Colonic mucosa (tissue), 4 donors: ENCODE measurements at places on chromosomes 7 and 10.

DNA sequence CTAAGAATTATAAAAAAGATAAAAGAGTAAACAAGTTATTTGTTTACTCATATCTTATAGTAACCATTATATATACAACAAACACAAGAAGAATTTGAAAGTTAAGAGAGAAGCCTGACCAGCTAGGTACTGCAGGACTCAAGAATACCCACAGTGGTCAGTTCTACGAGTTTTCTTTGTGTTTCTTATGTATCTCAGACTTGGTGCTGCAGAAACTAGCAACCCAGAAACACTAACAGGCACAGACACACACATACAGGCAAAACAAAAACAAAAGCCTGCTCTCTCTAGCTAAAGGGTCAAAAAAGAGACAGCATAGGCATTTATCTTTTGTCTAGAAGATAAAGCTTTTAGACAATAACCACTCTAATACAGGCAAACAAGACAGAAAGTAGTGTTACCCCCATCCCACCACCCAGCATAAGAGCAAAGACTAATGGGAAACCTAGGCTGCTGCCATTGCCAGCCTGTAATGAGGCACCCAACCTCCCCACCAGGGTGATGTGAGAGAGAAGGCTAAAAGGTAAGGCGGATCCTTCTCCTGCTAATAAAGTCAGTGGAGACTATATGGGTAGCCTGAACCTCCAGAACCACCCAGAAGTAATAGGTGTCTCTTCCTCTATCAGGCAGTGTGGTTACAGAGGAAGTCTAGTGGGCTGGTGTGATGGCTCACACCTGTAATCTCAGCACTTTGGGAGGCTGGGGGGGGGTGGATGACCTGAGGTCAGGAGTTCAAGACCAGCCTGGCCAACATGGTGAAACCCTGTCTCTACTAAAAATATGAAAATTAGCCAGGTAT lies 113.9 kb downstream of the DNAJC1 start:
- no peak overlapping the region for H3K4me3 ChIP-seq
- DNase-seq: no peak
- H3K36me3 ChIP-seq: no peaks in the 10 kb centered on the region
- no peaks in the 10 kb centered on the region for H3K4me1 ChIP-seq

DNA sequence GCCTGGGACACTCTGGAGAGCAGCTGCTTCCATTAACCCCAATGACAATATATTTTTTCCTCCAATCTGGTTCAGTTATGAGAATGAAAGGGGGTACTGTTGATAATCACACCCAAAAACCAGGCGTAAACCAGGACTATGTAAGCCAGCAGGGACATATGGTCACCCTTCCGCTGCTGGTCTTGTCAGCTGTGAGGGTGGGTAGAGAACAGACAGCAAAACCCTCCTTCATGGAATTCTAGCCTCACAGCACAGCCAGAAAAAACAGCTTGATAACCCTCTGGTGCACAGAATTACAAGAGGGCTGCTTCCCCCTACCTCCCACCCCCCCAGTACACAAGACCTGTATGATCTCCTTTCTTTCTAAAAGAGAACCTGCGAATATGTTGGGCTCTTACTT lies 368.8 kb upstream of the ZMIZ1 start:
- no peaks in the 10 kb centered on the region for H3K4me1 ChIP-seq
- DNase-seq: no peak
- H3K4me3 ChIP-seq: no peak overlapping the region
- H3K27me3 ChIP-seq: no peaks in the 10 kb centered on the region
- no peak overlapping the region for H3K27ac ChIP-seq

DNA sequence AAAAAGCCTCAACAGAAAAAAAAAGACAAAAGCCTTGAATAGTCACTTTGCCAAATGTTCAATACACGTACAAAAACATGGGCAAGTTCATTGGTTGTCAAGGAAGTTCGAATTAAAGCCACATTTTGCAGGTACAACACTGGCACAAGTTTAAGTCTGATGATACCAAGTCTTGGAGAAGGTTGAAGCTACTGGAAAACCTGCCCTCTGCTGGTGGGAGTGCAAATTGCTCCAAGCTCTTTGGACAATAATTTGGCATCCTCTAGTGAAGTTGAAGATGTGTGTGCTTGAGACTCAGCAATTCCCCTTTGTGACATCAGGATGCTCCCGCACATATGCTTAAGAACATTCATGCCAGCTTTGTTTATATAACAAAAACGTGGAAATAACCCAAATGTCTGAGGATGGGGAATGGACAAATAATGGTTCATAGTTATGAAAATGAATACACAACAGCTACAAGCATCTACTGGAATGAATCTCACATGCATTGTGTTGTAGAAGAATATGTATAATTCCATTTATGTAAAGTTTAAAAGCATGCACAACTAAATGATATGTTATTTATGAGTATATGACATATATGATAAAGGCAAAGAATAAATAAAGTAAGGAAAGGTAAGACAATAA lies 120.0 kb upstream of the PLPP4 start:
- no peaks in the 10 kb centered on the region for H3K27me3 ChIP-seq
- no peak overlapping the region for H3K27ac ChIP-seq
- H3K36me3 ChIP-seq: no peaks in the 10 kb centered on the region
- no peak overlapping the region for H3K4me3 ChIP-seq

DNA sequence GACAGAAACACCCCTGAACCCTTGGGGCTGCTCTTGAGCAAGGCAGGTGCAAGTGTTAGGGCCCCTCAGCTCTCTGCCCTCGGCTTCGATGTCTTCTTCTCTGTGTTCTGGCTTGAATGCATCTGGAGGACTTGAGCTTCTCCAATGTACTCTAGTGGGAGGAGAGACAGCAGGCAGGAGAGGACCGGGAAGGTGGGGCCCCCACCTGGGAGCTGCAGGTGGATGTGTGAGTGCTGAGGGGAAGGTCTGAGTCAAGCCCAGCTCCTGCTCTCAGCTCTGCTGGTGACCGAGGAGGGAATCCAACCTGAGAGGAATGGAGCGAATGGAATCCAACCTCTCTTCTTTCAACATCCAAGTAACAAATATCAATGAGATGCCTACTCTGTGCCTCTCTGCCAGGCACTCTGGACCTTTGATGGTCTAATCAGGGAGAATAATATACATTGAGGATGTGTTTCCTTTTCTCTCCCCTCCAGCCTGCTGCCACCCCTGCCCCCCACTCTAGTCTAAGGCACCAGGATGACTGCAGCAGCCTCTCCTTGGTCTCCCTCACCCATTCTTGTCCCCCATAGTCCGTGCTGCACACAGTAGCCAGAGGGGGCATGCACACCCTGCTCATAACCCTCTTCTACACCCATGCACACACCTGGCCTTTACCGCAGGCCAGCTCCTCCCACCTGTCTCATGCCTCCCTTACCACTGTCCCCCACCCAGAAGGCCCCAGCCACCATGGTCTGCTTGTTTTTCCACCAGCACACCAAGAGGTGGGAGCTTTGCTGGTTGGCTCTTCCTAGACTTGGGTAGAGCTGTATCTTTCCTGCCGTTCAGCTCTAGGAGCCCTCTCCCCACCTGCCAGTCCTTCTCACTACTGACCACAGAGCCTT lies 13.6 kb downstream of the TBATA start:
- H3K4me3 ChIP-seq: no peak overlapping the region
- no peaks in the 10 kb centered on the region for H3K36me3 ChIP-seq
- no peaks in the 10 kb centered on the region for H3K27me3 ChIP-seq

DNA sequence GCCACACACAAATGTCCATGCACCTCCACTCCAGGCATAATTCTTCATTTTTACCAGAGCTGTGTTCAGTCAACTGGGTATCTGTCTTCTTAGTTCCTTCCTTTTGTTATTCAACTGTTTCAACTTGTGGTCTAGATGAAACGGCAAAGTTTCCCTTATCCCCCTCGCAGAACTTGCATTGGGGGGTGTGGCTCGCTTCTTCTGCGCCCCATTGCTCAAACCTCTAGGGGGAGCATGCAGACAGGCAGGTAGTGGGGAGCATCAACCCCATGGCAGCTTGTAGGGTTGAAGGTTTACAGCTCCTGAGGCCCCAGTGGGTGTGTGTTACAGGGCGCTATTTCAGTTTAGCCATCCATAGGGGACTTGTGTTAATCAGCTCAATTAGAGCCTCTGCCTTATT lies 38.3 kb upstream of the COBL start:
- no peak overlapping the region for H3K4me3 ChIP-seq
- no peaks in the 10 kb centered on the region for H3K27me3 ChIP-seq
- no peak for DNase-seq
- H3K36me3 ChIP-seq: no peaks in the 10 kb centered on the region

- H3K27ac ChIP-seq: peak overlapping the region; percentile 100
- no peak for DNase-seq
- H3K27me3 ChIP-seq: no peaks in the 10 kb centered on the region
- peaks cover 12% of the 10 kb centered on the region for H3K36me3 ChIP-seq
- H3K4me3 ChIP-seq: no peak overlapping the region
- peaks cover 6% of the 10 kb centered on the region for H3K4me1 ChIP-seq
Measured at GRCh38 chr10:3774814-3775695, 10.0 kb downstream of the KLF6 start.

DNA sequence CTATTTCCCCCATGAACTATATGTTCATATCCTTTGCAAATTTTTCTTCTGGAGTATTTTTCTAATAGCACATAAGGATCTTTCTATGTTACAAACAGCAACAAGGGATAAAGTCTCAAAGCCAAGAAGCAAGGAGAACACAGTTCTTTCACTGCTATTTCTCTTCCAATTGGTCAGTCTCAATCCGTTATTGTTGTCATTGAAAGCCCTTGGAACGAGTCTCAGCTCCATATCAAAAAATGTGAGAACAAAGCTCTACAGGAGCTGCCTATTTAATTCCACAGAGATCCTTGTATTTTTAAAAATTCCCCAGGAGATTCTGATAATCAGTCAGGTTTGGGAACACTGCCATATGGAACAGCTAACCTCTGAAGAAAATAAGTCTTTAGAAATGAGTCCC lies 15.7 kb downstream of the SLC35B4 start:
- no peak overlapping the region for H3K27ac ChIP-seq
- H3K27me3 ChIP-seq: no peaks in the 10 kb centered on the region
- no peak for DNase-seq
- no peak overlapping the region for H3K4me3 ChIP-seq
- no peaks in the 10 kb centered on the region for H3K36me3 ChIP-seq

DNA sequence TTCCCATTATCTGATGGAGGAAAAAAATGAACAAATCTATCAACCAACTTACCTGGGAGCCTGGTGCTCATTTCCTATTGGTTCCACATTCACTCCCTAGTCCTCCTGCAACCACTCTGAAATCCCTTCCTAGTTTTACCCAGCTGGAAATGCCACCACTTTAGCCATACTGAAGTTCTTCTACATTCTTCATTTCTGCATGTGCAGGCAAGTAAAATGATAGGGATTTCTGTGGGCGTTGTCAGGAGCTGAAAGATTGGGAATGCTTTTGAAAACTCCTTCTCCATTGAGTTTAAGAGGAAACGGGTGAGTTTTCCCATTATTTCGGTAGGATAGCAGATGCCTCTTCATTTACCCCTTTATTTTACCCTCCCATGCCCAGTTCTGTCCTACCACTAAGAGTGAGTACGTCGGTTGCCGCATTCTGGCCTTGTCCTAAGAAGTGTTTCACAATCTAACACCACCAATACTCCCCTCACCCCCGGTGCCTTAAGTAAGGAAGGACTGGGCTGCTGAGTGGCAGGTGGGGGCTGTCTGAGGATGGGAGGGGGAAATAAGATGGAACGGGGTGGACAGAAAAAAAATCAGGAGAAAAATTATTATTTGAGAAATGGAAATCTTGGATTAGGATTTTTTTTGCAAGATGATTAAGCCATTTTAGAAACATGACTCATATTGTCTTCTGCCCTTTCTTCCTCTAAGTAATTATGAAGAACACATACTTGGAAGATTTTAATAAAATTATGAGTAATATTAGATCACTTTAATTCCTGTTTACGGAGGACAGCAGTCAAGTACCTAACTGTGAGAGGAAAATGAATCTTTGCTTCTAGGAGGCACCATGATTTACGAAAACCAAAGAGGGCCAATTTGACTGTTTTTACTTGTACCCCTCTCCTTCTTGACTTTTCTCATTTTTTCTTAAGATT lies 13.2 kb upstream of the TAS2R60 start:
- no peak overlapping the region for H3K4me3 ChIP-seq
- no peaks in the 10 kb centered on the region for H3K36me3 ChIP-seq
- no peaks in the 10 kb centered on the region for H3K27me3 ChIP-seq
- DNase-seq: no peak
- no peak overlapping the region for H3K27ac ChIP-seq
- no peaks in the 10 kb centered on the region for H3K4me1 ChIP-seq

DNA sequence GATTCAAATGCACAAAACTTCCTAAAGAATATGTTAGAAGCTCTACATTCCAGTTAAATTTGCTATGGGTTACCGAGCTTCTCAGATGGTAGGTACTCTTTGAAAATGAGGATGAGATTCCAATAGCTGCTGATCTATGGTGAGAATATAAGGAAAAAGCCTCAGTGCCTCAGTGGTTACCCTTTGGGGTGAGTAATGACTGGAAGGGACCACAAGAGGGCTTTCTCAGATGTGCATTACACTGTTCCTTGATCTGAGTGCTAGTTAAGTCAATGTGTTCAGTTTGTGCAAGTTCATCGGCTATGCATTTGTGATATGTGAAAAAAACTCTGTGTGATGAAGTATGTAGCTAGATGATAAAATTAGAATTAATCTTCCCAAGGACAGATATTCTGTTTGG lies 3.5 kb downstream of the NRCAM start:
- H3K27me3 ChIP-seq: peaks cover 36% of the 10 kb centered on the region
- DNase-seq: no peak
- peaks cover 4% of the 10 kb centered on the region for H3K4me1 ChIP-seq
- no peaks in the 10 kb centered on the region for H3K36me3 ChIP-seq
- H3K27ac ChIP-seq: no peak overlapping the region

DNA sequence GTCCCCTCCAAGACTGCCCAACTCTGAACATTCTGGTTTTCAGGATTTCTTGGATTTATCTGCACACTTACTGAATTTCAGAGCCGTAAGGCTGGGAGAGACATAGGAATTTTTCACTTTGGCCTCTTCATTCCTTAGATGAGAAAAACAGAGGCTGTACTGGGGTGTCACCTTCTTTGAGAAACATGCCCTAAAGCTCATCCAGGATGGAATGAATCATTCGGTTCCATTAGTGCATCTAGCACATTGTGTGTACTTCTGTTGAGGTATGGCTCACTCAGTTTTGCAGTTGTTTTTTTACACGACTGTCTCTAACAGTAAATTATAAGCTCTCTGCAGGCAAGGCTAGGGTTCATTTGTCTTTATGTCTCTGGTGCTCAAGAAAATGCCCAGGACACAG lies 383.4 kb downstream of the GATA3 start:
- no peaks in the 10 kb centered on the region for H3K27me3 ChIP-seq
- no peak overlapping the region for H3K27ac ChIP-seq
- H3K36me3 ChIP-seq: no peaks in the 10 kb centered on the region
- no peak overlapping the region for H3K4me3 ChIP-seq
- no peaks in the 10 kb centered on the region for H3K4me1 ChIP-seq

GRCh38 chr7:74604326-74605020 lies 53.0 kb upstream of the GTF2I start:
- H3K36me3 ChIP-seq: no peaks in the 10 kb centered on the region
- no peak overlapping the region for H3K27ac ChIP-seq
- peak; percentile 76 for DNase-seq
- peaks cover 9% of the 10 kb centered on the region for H3K4me1 ChIP-seq

GRCh38 chr10:101394524-101395133 lies 40.7 kb downstream of the BTRC start:
- no peak overlapping the region for H3K4me3 ChIP-seq
- no peaks in the 10 kb centered on the region for H3K4me1 ChIP-seq
- H3K27ac ChIP-seq: no peak overlapping the region
- H3K27me3 ChIP-seq: no peaks in the 10 kb centered on the region
- no peak for DNase-seq
- no peaks in the 10 kb centered on the region for H3K36me3 ChIP-seq
